ENCODE measurements at places on chromosomes 2 and 18.

GRCh38 chr2:240930631-240931318, 24.6 kb downstream of the CROCC2 start:
- no peak for DNase-seq

DNA sequence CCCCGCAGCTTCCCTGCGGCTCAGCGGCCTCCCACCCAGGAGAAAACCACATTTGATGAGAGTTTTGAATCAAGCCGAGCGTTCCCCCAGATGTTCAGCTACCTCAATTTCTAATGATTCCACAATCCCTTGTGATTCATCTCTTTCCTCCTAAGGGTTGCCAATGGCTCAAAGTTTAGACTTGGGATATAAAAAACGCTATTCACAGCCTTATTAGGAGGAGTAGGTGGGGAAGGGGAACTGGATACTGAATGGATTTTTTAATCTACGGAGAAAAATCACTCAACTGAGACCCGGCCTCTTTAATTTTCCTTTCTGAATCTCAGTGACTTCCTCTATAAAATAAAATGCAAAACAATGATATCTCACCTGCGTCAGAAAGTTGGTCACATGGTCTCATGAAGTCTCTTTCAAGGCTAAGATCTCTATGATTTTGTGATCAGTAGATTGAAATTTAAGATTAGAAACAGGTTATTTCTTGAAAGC, 192.6 kb upstream of the TCF4 start:
- no peak for DNase-seq

- no peak for DNase-seq
Measured at GRCh38 chr18:28015671-28016070, 161.3 kb downstream of the CDH2 start.

DNA sequence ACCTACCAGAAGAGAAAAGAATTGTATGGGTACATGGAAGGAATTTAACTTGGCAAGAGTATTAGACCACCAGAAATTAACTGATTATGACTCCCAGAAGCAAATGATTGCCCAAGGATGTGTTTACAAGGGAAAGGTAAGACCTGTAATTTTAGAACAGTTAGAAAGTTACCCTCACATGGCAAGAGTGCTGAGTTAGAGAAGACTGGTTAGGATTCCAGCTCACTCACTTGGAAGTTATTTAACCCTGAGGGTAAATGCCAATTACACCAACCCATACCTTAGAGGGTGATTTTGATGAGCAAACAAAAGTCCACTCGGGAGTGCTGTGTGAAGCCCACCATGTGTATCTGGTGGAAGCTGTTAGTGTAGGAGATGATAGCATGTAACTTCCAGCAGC, 170.2 kb downstream of the TPGS2 start:
- DNase-seq, result no peak

GRCh38 chr2:76450024-76450475, 739.3 kb upstream of the GCFC2 start:
- no peak for DNase-seq

GRCh38 chr2:36403675-36404230, 48.2 kb downstream of the CRIM1 start:
- DNase-seq, result no peak

DNA sequence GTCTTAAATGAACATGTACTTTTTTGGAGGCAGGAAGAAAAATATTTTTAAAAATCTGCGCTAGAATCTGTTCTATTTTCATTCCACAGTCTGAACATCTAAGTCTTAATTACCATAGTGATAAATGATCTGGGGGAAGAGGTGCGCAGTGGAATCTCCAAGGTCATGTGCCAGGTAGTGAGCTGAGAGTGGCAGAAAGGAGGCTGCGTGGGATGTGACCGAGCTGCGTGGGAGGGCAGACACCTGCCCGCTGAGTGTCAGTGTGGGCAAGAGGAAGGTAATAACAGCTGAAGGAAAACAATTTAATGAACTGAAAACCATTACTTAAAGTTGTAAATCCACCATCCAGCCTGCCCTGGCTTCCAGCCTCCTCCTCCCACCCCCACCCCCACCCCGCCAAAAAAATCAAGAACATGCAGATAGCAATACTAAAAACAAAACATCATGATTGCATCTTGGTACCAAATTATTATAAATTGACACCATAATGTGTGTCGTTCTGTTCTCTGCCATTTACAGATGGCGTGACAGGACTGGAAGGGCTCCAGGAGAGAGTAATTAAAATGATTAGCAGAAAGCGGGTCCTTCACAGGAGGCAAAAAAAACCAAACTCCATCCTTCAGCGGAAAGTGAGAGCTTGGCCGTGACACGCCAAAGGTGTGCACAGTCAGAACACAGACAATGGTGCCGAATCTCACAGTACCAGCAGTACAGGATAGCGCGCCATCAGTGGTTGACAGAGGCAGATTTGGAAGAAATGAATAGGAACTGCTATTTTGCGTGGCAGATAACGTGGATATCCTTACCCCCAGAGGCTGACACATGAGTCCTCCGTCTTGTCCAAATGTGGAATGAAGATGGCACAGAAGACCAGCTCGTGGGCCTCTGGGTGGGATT, 11.4 kb upstream of the DTNB start:
- DNase-seq, result no peak

- DNase-seq, result no peak
Measured at GRCh38 chr18:35581546-35581897, at the start of gene GALNT1. Gene GALNT1, plus strand, starts transcription at chr18:35581740. Its CDS starts 72,923 bp downstream, at chr18:35654663.

GRCh38 chr2:237879058-237879430, 19.6 kb downstream of the RAMP1 start:
- no peak for DNase-seq

- DNase-seq, result no peak
Measured at GRCh38 chr2:26456440-26457250, 21.3 kb downstream of the OTOF start.

DNA sequence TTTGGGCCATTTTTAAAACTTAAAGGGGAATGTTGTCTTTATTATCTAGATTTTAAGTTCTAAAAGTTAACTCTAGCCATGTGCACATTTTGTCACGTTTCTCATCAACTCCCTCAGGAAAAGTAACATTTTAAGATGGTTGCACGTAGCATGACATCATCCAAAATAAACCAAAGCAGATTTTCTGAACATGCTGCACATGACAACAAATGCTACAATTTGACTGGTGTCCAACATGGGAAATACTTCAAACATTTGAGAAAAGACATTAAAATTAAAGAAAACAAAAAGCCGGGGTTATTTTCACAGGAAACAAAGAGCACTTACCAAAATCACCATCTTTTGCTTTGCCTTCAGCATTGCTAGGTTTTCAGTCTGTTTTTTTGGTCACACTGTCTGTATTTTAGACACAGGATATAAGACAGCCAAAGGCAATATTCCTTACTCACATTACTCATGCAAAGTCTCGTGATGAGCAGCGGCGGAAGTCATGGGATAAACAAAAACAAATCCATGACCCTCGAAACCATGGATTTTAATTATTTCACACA, 51.3 kb upstream of the RND3 start:
- no peak for DNase-seq

DNA sequence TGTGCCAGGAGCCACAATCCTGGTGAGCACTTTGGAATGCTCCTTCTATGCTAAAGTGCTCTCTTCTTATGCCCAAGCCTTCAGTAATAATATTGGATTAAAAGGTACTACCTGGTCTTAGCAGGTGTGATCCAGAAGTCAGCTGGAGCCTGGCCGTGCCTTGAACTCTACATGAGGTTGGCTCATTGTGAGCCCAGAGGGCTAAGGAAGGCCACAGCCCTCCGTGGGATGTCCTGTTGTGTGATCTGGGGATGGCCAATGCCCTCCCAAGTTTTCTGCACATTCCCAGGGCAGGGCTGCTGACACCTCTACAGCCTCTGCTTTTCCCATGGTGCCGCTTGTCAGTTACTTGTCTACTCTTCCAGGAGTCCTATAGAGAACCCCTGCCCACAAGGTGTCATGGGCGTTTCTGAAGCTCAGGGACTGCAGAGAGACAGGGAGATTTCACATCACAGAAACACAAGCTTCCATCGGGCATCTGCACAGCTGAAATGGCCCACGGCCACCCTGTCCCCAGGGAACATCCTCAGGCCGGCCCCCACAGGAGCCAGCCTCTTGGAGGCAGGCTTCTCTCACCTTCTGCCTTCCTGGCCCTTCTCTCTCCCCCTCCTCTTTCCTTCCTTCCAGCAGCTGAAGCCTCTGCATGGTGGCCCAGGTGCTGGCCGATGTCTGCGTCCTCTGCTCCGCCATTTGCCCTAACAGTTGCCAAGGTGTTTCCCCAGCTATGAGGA, 27.3 kb upstream of the GPR55 start:
- DNase-seq, result no peak

GRCh38 chr18:57131782-57132181, 15.1 kb upstream of the BOD1L2 start:
- no peak for DNase-seq

GRCh38 chr2:43841949-43842865, 3.4 kb downstream of the ABCG8 start:
- no peak for DNase-seq

DNA sequence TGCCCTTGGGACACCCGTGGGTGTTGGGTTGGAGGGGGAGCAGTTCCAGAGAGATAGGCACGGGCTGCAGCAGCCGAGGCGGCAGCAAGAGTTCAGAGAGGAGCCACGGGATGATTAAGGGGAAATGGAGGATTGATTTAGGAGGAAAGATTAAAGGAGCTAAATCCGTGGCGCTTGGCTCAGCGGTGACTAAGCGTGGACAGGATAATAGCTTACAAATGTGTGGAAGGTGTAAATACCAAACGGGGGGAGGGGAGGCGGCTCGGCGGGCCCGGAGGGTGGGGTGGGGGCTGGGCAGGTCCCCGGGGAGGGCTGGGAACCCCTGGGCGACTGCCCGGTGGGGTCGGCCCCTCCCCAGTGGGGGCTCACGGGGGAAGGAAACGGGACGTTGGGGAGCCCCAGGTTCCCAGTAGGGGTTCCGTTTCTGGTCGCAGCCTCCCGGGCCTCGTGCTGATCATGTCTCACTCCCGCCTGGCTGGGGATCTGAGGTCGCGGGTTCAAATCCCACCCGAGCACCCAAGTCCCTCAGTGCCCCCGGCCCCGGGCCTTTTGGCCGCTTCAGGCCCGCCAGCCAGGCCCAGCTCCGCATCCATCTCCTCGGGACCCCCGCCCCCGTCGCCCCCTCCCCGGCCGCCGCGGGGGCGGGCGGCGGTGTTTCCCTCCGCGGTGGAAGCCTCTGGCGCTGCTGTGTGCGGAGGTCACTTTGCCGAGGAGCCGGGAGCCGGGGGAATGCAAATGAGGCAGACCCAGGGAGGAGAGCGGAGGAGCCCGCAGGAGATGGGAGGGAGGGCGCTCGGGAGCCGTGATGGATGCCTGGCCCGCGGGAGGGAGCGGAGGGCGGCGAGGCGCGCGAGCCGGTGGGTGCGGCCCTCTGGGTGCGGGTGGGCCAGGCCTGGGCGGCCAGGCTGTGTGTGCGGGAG, 8.1 kb downstream of the ASIC4 start:
- no peak for DNase-seq

GRCh38 chr2:169653636-169654035, 40.6 kb downstream of the CFAP210 start:
- DNase-seq, result no peak

DNA sequence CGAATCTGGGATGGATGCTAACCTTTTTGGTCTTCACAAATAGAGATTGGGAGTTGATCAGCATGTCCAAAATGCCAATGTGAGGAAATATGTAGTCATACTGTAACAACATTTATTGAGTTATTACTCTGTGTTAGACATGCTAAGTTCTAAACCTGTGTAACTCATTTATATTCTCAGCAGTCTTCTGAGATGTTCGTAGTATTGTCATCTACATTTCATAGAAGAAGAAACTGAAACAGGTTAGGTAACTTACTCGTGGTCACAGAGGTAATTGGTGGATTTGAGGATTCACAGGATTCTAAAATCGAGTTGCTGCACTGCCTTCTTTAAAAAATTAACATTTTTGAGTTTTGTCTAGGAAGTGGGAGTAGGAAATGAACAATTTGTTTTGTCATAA, 162.1 kb downstream of the UBE2E3 start:
- no peak for DNase-seq

DNA sequence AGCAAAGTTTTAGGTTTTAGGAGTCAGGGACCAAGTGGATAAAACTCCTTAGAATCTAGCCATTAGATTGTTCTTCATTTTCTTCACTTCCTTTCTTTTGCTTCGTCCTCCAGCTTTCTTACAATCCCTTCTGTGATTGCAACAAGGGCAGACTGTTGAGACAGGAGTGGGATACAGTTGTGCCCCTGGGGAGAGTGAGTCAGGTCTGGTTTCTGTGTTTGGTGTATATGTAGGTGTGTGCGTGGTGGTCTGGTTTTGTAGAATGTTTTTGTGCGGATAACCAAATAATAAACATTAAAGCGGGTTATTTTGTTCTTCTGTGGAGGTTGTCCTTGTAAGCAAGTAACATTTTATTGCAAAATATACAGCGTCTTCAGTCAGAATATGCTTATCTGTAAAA, 7.3 kb downstream of the INSIG2 start:
- DNase-seq, result no peak

- DNase-seq, result no peak
Measured at GRCh38 chr2:200373973-200374416, 67.5 kb downstream of the SPATS2L start.

DNA sequence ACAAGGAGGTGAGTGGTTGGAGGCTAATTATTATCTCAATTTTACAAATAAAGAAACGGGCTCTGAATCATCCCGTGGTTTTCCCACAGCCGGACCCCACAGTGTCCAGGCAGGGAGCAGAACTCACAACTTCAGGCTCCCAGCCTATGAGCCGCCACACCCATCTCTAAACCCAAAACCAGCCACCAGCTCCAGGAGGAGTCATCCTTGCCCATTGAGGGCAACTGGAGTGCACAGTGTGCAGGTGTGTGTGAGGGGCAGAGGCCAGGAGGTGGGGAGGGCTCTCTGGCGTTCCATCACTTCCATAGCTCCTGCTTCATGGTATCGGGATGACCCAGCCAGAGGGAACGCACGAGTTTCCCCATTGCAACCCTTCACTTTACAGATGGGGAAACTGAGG, 144.5 kb downstream of the CYP26B1 start:
- no peak for DNase-seq

- no peak for DNase-seq
Measured at GRCh38 chr18:56637711-56638231, 621 bp downstream of the TXNL1 start.

DNA sequence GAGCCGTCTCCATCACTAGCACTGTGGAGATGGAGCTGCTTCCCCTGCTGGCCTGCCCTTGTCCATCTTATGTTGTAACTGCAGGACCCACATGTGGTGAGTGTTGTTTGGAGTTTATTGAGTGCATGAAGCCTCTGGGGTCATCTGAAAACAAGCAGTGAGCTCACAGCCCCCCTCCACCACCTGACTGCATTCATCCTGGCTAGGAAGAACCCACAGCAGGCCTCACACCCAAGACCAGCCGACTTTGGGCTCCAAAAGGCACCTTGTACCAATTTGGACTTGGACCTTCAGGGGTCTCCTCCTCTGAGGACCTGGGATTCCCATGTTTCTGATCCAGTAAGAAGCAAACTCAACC, 116.1 kb downstream of the TWIST2 start:
- DNase-seq, result no peak

DNA sequence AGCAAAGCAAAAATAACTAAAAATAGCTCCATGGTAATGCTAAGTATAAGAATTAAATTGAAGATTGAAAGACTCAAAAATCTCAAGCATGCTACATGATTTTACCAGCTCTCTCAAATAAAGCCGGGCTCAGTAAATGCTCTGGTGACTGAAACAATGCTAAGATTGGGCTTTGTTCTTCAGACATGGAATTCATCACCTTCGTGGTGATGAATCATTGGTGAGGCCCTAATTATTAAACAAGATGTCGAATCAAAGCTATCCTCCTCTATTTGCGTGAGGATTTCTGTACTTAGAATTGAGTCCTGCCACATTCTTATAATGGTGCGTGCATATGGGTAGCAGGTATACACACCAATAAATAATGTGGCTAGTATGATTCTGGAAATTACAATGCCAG, 58.8 kb upstream of the LRRTM1 start:
- no peak for DNase-seq

Measured in NCI-H187 (cell line).